ENCODE measurements at places on chromosomes 12 and 14.

DNA sequence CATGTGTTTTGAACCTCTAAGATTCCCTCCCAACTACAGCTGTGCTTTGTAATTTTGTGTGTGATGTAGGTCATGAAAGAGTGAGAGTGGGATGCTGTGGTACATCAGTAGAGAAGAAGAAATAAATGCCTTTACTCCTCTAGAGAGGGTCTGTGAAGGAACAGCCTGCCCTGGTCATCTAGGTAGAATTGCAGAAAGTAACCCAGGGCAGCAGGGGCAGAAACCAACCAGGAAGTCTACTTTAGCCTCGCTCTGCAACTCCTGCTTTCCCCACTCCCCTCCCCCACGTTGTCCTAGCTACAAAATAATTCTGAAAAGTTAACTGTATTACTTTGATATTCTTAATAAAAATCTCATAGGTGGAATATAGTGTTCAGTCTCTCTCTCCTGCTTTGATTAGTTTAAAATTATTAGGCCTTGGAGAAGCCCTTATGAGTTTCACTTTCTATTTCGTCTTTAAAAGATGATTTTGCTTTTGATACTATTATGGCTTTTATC is 7.5 kb downstream of the TBK1 start:
- DNase-seq, result no peak

GRCh38 chr12:113062502-113063395 is 6.2 kb downstream of the DTX1 start:
- no peak for DNase-seq

GRCh38 chr12:54191126-54191525 is 2.3 kb upstream of the SMUG1 start:
- no peak for DNase-seq

DNA sequence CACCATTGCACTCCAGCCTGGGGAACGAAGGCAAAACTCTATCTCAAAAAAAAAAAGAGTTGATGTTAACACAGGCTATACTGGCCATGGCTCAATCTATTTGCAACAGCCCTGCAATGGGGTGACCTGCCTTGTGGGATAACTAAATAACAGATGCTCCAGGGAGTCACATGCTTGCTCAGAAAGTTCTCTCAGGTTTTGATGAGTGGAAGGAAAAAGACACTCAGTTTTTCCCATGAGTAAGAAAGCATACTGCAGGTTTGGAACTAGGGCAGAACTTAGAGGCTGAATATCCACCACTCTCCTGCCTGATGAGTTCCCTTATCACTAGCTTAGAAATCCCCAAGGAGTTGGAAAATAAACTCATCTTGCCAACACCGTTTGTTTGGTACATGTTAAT is 16.9 kb downstream of the WSB2 start:
- DNase-seq, result no peak

DNA sequence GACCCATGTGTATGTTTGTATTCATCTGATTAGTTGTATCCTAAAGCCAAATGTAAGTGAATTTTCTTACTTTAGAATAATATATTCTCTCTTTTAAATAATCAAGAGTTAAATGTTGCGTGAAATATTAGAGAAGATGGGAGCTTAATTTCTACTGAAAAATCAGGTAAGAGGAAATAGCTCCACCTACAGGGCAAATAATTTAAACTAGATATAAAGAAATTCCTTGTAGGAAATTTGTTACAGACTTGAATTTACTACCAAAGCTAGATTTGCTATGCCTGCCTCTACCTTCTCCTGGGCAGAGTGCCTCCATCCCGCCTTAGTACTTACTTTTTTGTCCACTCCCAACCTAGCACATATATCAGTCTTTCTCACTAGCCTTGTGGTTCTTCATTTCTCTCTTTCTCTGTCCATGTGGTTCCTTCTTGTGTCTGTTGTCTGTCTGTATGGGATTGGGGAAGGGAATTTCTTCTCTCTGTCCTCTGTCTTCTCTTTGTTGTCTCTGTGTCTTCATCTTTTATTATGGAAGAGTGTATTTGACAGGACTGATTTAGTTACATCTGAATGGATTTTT is 44.7 kb downstream of the PALS1 start:
- DNase-seq, result peak; percentile 57

- no peak for DNase-seq
Observed at GRCh38 chr12:25743679-25744215, 190.7 kb upstream of the LMNTD1 start.

DNA sequence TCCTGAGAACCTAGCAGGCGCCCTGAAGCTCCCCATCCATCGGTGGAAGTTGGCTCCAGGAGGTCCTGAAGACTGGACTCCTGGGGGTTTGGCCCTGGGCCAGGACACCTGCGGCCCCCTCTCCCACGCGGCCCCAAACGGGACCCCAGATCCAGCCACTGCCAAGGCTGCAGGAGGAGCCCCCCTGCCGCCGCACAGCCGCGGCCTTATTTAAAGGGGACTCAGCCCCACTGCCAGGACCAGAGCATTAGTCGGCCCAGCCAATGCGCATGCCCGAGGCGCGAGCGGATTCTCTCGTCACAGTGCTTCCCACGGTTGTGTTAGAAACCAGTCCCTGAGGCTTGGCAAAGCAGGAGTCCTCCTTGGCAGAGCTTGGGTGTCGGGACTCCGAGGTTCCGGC is 775.2 kb upstream of the ALG10B start:
- DNase-seq, result no peak

DNA sequence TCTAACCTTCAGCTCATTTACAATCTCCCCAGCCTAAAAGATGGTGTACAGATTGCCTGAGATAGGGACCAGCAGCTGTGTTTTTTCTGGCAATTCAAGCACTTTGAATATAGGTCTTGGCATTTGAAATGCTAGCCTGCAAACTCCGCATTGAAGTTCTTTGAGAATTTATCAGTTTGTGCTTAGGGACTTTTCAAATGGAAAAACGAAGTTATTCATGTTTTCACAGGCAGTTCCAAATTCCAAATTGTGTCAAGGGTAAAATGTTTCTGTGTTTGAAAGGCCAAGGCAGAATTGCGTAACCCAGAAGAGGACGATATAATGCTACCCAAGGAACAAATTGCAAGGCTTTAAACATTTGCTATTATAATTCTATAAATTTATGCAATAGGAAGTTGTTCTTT is 168.9 kb upstream of the RASSF8 start:
- DNase-seq, result no peak

DNA sequence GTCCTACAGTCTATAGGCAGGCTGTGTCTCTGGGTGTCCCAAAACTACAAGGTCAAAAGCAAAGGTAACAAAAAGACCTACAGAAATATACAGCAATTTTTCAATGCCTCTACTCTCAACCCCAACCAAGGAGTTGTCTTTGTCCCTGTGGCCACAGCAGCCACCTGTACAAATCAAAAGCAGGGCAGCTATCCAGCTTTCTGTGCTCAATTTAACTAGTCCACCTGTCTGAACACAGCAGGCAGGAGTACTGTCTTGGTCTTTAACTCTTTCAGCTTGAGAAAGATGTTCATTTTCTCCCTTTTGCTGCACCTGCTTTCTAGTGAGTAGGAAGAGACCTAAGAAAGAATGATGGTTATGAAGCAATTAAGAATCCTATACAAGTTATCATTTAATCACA is 19.7 kb downstream of the GDF11 start:
- no peak for DNase-seq

DNA sequence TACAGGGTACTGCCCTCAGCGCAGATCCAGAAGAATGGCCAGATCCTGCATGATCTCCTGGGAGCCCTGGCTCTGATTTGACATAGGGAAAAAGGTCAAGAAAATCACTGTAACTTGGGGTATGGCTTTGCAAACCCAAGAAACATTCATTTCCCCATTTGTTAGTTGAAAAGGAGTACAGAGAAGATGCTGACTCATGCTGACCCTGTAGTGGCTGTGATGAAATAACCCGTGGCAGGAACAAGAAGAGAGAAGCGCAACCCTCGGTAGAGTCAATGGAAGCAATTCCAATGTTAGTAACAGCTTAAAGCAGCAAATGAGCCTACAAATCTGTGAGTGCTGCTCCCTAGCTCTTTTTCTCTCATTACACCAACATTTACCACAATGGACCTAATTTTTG is 281.6 kb upstream of the NPAS3 start:
- peak; percentile 13 for DNase-seq

GRCh38 chr12:53613821-53614220 is 12.4 kb downstream of the ATF7 start:
- DNase-seq, result no peak

DNA sequence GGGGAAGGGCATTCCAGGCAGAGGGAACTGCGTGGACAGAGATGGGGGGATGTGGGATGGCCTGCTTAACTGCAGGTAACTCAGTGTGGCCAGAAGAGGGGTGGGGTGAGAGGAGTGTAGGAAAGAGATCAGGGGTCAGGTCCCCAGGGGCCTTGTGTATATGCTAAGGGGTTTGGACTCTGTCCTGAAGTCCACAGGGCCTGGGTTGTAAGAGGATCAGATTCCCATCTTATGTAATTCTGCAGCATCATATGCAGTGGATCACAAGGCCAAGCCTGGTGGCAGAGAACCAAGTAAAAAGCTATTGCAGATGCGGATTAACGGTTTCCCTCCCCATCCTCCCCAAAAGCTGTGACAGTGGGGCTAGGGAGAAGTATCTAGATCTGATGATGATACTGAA is 8.7 kb downstream of the TCTN1 start:
- no peak for DNase-seq

GRCh38 chr12:57213058-57213715 is 3.4 kb upstream of the NXPH4 start:
- DNase-seq, result peak; percentile 80

- no peak for DNase-seq
Observed at GRCh38 chr12:101870925-101871324, 6.5 kb upstream of the DRAM1 start.

DNA sequence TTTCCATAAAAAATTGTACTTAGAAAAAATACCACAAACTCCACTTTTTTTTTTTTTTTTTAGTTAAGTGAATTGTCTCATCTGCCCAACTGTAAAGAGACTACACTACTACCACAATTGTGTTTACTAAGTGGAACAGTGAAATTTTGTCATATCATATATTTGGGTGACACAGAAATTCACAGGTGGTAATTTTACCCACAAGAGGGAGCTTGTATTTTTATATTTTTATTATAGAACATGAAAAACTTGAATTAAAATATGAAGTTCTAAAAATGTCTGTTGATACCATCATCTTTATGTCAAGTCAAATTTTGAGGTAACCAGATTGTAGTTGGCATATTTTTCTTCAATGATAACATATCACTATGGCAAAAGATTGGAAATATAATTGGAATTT is 329.4 kb upstream of the SOX5 start:
- no peak for DNase-seq

GRCh38 chr14:29035134-29035533 is 268.5 kb downstream of the FOXG1 start:
- DNase-seq, result no peak

GRCh38 chr12:47021298-47021697 is 58.1 kb upstream of the PCED1B start:
- DNase-seq, result peak; percentile 66

- no peak for DNase-seq
Observed at GRCh38 chr12:69097619-69098368, 141.6 kb upstream of the CPSF6 start.

GRCh38 chr14:20622816-20623291 is 18.6 kb downstream of the OR6S1 start:
- DNase-seq, result no peak

GRCh38 chr12:89733579-89734201 is 25.1 kb upstream of the ATP2B1 start:
- peak; percentile 66 for DNase-seq

- DNase-seq, result no peak
Observed at GRCh38 chr14:48628870-48629269, 953.5 kb upstream of the MDGA2 start.

DNA sequence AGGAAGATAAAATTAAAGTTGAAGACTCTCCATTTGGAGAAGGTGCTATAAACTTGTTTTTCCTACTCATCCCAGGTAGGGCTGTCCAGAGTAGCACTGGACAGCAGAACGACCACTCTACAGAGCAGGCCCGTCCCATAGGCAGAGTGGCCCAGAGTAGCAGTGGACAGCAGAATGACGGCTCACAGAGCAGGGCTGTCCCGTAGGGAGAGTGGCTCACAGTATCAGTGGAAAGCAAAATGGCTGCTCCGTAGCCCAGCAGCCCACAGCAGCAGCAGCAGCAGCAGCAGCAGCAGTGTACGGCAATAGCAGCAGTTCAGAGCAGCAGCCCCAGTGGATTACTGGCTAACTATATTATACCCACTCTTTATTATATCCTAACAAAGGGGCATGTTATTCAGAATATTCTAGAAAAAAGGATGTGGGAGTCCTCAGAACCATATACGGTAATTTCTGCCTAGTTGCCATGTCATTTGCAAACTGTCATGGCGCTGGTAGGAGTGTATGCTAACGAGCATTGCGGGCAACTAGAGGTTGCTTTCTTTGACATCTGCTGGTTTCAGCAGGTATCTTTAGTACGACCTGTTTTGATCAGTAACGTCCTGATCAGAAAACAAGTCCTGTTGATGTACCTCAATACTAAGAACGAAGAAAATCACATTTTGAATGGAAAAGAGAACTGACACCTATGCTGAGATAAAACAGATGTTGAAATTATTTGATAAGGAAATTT is 567.3 kb downstream of the SLC16A7 start:
- no peak for DNase-seq

DNA sequence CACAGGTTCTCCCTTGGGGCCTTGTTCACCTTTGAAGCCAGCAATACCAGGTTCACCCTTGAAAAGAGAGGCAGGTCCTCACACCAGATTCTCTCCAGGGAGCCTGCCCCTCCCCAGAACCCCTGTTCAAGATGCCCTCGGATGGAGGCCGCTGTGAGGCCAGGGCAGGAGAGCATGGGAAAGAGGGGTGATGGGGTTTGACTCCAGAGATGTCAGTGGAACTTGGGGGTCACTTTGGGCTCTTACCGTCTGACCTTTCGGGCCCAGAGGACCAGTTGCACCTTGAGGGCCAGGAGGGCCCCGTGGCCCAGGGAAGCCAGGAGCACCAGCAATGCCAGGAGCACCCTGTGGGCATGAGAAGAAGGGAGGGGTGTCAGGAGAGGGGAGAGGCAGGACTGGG is 17.4 kb downstream of the COL2A1 start:
- no peak for DNase-seq

DNA sequence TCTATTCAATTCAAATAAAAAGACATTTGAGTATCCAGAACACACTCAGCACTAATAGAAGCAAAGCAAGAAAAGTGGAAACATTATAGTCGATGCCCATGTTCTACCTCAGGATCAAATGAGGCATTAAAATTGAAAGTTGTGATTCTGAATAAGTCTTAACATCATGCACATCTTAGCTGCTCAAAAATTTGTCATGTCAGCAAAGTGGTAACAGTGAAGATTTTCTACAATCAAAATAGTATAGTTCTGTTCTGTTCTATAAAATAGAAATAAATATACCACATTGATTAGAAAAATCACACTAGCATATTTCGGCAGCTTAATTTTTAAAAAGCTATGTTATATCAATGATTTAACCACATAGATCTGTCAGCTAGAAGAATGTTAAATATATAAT is 74.7 kb downstream of the ERGIC2 start:
- DNase-seq, result no peak

- no peak for DNase-seq
Observed at GRCh38 chr14:70527501-70528105, 7.2 kb downstream of the ADAM20 start.

Measured in hematopoietic multipotent progenitor cell treated with erythropoietin and hydrocortisone succinate and interleukin-3 and kit ligand, for 8 days (in vitro differentiated cells).